ENCODE measurements at places on chromosomes 6 and 20. TPM values are rescaled to one million over a fixed set of nuclear protein-coding genes. Genes with fewer than 3 reads are reported as not detected.
A peak's percentile ranks its signal among the peaks of the same experiment; 100 is the strongest.

SCAND1 gene
- 55.0 TPM for total RNA-seq

GRCh38 chr6:48176645-48177308 lies 65.8 kb upstream of the PTCHD4 start:
- no peak overlapping the region for H3K4me3 ChIP-seq
- no peaks in the 10 kb centered on the region for H3K4me1 ChIP-seq
- H3K27ac ChIP-seq, result no peak overlapping the region
- H3K27me3 ChIP-seq, result no peaks in the 10 kb centered on the region
- no peaks in the 10 kb centered on the region for H3K36me3 ChIP-seq

GSTA5 gene
- total RNA-seq, result not detected

DNA sequence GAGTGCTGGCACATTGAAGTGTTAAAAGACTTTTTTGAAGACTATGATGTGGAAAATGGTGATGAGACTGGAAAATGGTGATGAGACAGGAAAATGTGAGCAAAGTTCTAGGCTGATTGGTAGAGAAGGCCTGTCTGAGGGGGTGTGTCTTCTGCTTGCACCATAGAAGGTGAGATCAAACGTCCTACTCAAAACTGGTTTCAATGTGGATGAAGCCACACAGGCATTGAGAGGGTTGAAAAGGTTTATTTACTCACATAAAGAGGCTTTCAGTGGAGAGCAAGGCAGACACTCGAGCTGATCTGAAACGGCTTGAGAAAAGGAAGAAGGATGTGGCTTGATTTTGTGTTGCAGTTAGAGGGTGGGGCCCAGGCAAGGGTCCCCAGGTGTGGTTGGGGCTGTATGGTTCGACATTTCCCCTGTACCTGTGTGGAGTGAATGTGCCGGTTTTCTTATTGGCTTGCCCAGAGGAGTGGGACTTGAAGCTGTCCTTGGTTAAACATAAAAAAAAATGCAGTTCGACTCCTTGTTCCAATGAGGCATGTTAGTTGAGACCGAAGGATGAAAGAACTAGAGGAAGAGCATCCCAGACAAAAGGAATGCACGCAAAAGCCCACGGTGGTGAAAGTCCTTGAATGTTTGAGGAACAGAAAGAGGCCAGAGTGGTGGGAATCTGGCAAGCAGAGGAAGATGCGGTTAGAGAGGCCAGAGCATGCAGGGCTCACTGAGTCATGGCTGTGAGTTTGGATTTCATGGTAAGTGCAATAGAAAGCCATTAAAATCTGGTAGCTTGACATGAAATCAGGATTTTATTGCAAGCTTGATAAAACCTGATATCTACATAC lies 172.3 kb downstream of the EPM2A start:
- no peak overlapping the region for H3K27ac ChIP-seq
- H3K27me3 ChIP-seq, result no peaks in the 10 kb centered on the region
- H3K4me1 ChIP-seq, result no peaks in the 10 kb centered on the region
- no peak overlapping the region for H3K4me3 ChIP-seq
- DNase-seq, result no peak
- H3K36me3 ChIP-seq, result no peaks in the 10 kb centered on the region

DNA sequence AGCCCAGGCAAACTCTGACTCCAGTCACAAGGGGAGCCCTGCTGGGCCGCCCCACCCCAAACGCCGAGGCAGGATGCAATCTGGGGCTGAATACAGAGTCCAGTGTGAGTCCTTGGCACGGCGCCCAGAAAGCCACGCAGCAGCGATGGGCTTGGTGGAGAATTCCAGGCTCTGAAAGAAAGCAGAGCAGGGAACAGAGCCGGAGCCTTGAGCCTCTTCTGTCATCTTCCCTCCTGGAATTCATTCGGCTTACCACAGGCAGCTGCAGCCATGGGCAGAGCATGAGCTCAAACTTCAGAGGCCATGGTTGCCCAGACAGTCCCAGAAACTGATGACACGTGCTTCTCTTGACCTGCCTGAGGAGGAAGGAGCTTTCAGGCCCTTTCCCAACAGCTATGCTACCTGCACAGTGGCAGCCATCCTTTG lies 441.1 kb upstream of the JARID2 start:
- H3K27me3 ChIP-seq, result no peaks in the 10 kb centered on the region
- peak; percentile 80 for DNase-seq

- peaks cover 13% of the 10 kb centered on the region for H3K4me1 ChIP-seq
- H3K27ac ChIP-seq, result peak overlapping the region; percentile 55
- H3K27me3 ChIP-seq, result no peaks in the 10 kb centered on the region
Measured at GRCh38 chr20:53677447-53678314, 84.0 kb upstream of the ZNF217 start.

DNA sequence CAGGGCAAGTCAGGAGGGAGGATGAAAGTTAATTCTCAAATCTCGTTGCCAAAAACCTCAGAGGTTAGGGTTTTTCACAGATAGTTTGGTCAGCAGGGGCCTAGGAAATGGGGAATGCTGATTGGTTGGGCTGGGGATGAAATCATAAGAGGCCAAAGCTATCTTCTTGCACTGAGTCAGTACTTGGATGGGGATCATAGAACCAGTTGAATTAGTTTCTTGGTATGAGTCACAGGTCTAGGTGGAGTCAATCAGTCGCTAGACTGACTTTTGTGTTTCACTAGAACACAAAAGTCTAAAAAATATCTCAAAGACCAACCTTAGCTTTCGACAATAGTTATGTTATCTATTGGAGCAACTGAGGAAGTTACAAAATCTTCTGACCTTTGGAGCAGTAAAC lies 368.5 kb downstream of the TBC1D32 start:
- H3K4me1 ChIP-seq, result no peaks in the 10 kb centered on the region
- no peak for DNase-seq
- no peak overlapping the region for H3K4me3 ChIP-seq
- H3K27ac ChIP-seq, result no peak overlapping the region

GRCh38 chr20:35145141-35145564 lies 2.0 kb downstream of the EDEM2 start:
- DNase-seq, result no peak
- peaks cover 48% of the 10 kb centered on the region for H3K36me3 ChIP-seq
- H3K4me1 ChIP-seq, result peaks cover 42% of the 10 kb centered on the region
- H3K27ac ChIP-seq, result peak overlapping the region; percentile 92
- no peaks in the 10 kb centered on the region for H3K27me3 ChIP-seq

All from spleen (tissue), 13 donors.